ENCODE measurements at places on chromosomes 16 and 17.
A peak's percentile ranks its signal among the peaks of the same experiment; 100 is the strongest.

DNA sequence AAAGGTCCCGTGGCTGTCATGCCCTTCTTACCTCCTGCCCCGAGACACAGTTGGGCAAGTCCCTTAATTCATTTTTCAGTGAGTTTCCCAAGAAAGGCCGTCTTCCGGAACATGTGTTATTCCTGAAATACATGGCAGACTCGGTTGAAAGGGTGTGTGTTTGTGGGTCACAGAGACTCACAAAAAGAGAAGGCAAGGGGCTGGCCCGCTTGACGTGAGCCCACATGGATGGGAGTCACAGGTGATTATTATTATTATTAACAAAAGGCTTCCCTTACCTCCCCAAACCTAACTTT lies 34.1 kb upstream of the CCR7 start:
- H3K4me3 ChIP-seq: peak overlapping the region; percentile 25
- no peaks in the 10 kb centered on the region for H3K36me3 ChIP-seq
- H3K27me3 ChIP-seq: no peaks in the 10 kb centered on the region
- no peak for DNase-seq
- peaks cover 68% of the 10 kb centered on the region for H3K4me1 ChIP-seq

DNA sequence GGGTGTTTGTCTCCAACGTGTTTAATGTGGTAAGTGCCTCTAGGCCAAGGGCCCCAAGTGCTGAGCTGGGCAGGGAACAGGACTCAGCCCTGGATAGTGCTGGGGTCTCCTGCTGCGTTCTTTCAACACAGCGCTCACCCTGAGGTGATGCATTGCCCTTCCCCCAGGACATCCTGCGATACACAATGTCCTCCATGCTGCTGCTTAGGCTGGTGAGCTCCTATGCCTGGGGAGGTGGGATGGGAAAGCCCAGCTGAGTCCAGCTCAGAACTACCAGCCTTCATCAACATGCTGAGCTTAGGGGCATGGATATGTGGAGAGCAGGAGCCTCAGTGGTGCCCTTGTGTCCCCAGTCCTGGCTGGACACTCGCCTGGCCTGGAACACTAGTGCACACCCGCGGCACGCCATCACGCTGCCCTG lies 563 bp downstream of the ZACN start:
- no peak for DNase-seq
- H3K4me3 ChIP-seq: no peak overlapping the region
- H3K4me1 ChIP-seq: peaks cover 5% of the 10 kb centered on the region
- H3K27ac ChIP-seq: peak overlapping the region; percentile 41
- H3K27me3 ChIP-seq: peaks cover 8% of the 10 kb centered on the region

DNA sequence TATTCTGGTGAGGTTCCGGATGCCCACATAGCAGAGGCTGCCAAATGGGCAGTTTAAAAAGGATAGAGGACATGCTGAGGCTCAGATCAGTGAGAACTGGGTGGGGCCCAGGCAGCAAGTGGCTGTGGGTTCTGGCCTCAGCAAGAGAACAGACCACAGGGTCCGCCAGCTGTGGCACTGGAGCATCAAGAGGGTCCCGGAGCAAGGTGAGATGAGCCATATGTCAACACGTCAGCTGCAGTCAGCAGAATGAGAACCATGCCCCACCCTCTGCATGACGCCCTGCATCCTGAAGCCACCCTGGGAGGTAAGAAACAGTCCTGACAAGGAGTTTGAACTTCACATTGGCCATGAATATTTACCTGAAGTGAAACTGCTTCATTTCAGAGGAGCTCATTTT lies 20.1 kb upstream of the CCL5 start:
- H3K36me3 ChIP-seq: no peaks in the 10 kb centered on the region
- no peaks in the 10 kb centered on the region for H3K27me3 ChIP-seq
- H3K27ac ChIP-seq: no peak overlapping the region
- no peak for DNase-seq

- no peak overlapping the region for H3K4me3 ChIP-seq
- no peaks in the 10 kb centered on the region for H3K36me3 ChIP-seq
- H3K27me3 ChIP-seq: no peaks in the 10 kb centered on the region
- no peak overlapping the region for H3K27ac ChIP-seq
These were observed 30.2 kb upstream of the ABCC3 start for GRCh38 chr17:50604513-50604912.

DNA sequence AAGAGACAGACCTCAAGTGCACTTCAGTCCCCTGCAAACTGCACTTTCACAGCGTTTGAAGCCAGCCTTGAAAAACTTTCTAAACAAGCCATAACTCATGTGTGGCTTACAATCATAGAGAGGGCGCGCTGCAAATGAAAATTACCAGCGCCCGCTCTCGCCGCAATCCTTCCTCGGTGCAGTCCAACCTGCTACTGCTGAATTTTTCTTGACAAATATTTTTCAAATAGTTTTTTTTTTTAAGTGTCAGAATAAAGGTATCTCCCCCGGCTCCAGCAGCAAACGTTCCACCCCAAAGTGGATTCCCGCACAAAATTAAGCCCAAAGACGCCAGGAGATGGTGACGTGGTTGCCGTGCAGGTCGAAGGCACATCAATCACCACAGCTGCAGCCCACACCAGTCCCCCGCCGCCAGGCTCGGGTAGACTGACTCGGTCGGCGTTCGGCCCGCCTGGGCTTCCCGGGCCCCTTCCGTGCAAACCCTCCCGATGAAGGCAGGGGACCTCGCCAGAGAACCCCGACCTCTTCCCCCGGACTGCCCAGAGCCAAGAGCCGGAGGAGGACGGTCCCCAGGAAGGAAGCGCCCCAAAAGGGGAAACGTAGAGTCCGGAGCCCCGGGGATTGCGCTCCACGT lies 630 bp downstream of the GRB2 start:
- peak; percentile 46 for DNase-seq
- H3K4me3 ChIP-seq: peak overlapping the region; percentile 83
- H3K27me3 ChIP-seq: no peaks in the 10 kb centered on the region
- H3K27ac ChIP-seq: peak overlapping the region; percentile 91
- H3K36me3 ChIP-seq: no peaks in the 10 kb centered on the region
- H3K4me1 ChIP-seq: peaks cover 39% of the 10 kb centered on the region

- H3K36me3 ChIP-seq: no peaks in the 10 kb centered on the region
- peaks cover 68% of the 10 kb centered on the region for H3K4me1 ChIP-seq
- DNase-seq: no peak
- H3K27me3 ChIP-seq: no peaks in the 10 kb centered on the region
These were observed 2.8 kb upstream of the NR1D1 start for GRCh38 chr17:40103071-40103661.

DNA sequence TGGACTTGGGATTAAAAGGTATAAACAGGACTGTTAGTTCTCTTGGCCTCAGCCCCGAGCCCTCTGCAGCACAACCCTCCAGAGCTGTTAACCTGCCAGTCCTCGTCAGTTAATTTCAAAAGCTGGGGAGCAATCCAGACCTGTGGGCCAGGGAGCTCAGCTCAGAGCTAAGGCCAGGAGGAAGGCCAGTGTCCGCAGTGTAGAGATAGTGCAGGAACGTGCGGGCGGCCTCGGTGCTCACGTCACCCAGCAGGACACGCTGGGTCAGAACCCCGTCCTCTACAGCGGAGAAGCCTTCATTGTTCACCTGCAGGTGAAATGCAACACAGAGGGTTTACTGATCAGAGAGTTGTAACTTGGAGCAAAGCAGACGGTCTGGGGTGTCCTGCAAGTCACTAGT lies 15.4 kb upstream of the NLRC3 start:
- no peak for DNase-seq
- H3K36me3 ChIP-seq: no peaks in the 10 kb centered on the region
- no peak overlapping the region for H3K4me3 ChIP-seq
- H3K4me1 ChIP-seq: no peaks in the 10 kb centered on the region
- no peaks in the 10 kb centered on the region for H3K27me3 ChIP-seq
- no peak overlapping the region for H3K27ac ChIP-seq

- H3K27ac ChIP-seq: no peak overlapping the region
- H3K4me1 ChIP-seq: no peaks in the 10 kb centered on the region
- H3K27me3 ChIP-seq: no peaks in the 10 kb centered on the region
- DNase-seq: no peak
- no peak overlapping the region for H3K4me3 ChIP-seq
These were observed 1.3 kb upstream of the CPSF4L start for GRCh38 chr17:73262676-73263642.

DNA sequence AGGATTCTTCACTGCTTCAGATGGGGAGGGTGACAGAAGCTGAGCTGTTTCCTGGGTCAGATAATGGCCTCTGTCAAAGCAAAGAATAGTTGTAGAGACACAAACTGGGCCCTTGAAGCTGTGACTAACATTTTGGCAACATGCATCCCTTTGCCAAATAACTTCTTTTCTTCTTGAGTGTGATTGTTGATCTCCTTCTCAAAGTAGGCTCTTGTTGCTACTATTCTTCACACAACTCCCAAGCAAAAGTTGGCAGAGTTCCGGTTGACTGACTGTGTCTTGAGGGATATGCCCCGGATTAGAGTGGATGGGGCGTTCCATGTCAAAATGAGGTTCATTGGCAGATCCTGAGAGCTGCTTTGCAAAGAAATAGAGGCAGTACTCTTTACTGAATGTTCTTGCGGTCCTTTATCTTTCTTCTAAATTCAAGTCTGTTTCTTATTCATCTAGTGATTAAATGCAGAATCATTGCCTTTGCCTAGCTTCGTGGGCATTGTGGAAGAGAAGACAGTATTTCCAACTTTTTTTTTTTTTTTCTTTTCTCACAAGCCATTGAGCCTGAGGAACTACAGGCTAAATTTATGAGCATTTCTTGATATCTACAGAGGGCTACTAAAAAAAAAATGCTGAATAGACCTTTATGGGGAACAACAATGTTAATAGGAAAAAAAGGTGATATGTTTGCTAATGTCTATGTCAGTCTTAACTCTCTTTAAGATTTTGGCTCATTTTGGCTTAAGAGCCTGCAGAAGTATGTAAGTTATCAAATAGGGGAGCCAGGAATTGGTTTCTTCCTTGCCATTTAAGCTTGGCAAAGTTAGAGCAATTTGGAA lies 5.8 kb downstream of the WIPF2 start:
- H3K27me3 ChIP-seq: no peaks in the 10 kb centered on the region
- no peak for DNase-seq

DNA sequence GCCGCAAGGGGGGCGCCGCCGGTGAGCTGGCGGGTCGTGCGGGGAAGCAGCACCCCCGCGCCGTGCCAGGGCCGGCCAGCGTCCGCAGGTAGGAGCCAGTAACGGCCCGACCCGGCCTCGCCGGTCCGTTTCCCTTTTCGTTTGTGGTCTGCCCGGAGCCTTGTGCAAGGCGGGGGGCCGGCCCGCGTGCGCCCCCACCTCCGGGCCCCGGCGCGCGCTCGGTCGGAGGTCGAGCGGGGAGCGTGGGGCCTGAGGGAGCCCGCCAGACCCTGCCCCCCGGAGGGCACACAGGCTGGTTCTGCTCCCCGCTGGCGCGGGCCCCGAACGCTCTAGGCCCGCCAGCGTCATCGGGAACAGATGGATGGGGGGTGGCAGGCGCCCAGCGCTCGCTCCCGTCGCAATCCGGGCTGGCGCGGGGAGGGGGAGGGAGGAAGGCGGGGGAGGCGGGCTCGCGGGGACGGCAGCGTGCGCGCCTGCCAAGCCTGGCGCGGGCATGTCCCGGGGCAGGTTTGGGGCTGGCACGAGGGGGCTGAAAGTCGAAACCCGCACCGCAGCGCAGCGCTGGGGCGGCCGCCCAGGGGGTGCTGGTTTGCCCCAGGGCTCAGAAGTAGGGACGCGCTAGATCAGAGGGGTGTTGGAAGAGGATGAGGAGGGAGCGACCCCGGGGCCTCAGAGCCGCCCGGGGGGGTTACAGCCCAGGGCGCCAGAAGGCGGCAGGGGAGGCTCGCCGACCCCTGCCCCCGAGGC lies 1.5 kb upstream of the GSE1 start:
- no peaks in the 10 kb centered on the region for H3K27me3 ChIP-seq
- peaks cover 31% of the 10 kb centered on the region for H3K4me1 ChIP-seq
- DNase-seq: no peak
- no peak overlapping the region for H3K27ac ChIP-seq
- no peaks in the 10 kb centered on the region for H3K36me3 ChIP-seq

- no peak overlapping the region for H3K27ac ChIP-seq
- H3K4me1 ChIP-seq: no peaks in the 10 kb centered on the region
- H3K4me3 ChIP-seq: no peak overlapping the region
- no peaks in the 10 kb centered on the region for H3K27me3 ChIP-seq
- no peaks in the 10 kb centered on the region for H3K36me3 ChIP-seq
These were observed 116.8 kb upstream of the SOX9 start for GRCh38 chr17:72004011-72004427.

- no peak for DNase-seq
- no peak overlapping the region for H3K27ac ChIP-seq
- H3K4me3 ChIP-seq: no peak overlapping the region
- no peaks in the 10 kb centered on the region for H3K4me1 ChIP-seq
These were observed 63.3 kb upstream of the HSBP1 start for GRCh38 chr16:83744441-83744981.

GRCh38 chr17:17129466-17129865 lies 76.7 kb downstream of the PLD6 start:
- peaks cover 20% of the 10 kb centered on the region for H3K4me1 ChIP-seq
- H3K27ac ChIP-seq: no peak overlapping the region
- DNase-seq: no peak
- no peaks in the 10 kb centered on the region for H3K27me3 ChIP-seq
- H3K4me3 ChIP-seq: no peak overlapping the region

- no peaks in the 10 kb centered on the region for H3K36me3 ChIP-seq
- H3K4me1 ChIP-seq: peaks cover 45% of the 10 kb centered on the region
- DNase-seq: no peak
These were observed 1.3 kb downstream of the NLK start for GRCh38 chr17:28043741-28044140.

GRCh38 chr17:40350689-40351358 lies 13.7 kb downstream of the GJD3 start:
- H3K27me3 ChIP-seq: no peaks in the 10 kb centered on the region
- H3K36me3 ChIP-seq: peaks cover 2% of the 10 kb centered on the region
- no peak overlapping the region for H3K4me3 ChIP-seq
- no peak for DNase-seq

GRCh38 chr17:15403276-15403939 lies 62.0 kb upstream of the TEKT3 start:
- no peaks in the 10 kb centered on the region for H3K4me1 ChIP-seq
- no peaks in the 10 kb centered on the region for H3K36me3 ChIP-seq
- no peaks in the 10 kb centered on the region for H3K27me3 ChIP-seq
- H3K27ac ChIP-seq: no peak overlapping the region
- DNase-seq: no peak

DNA sequence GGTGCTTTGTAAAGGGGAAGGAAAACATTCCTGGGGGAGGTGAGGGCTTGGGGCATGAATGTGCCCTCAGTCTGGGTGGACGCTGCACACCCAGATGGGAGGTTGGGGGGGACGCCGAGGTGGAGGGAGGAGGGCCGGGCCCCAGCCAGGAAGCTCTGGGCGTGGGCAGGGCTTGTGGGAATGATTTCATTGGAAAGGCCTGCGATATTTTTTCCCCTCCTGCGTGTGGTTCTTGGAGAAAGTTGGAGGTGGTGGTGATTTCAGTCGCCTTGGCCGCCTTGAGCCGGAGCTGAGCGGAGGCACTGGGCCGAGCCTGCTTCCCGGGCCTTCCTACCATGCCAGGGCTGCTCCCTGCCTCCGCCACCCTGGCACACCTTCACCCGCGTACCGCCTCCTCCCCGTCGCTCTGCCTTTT lies 26.4 kb upstream of the CLEC18A start:
- no peaks in the 10 kb centered on the region for H3K4me1 ChIP-seq
- H3K27ac ChIP-seq: no peak overlapping the region
- no peak for DNase-seq
- no peak overlapping the region for H3K4me3 ChIP-seq
- no peaks in the 10 kb centered on the region for H3K27me3 ChIP-seq

Measured in naive thymus-derived CD4-positive, alpha-beta T cell (primary cell).